Activated T-cell treated with anti-CD3 and anti-CD28 coated beads for 48 hours (primary cell): ENCODE measurements at places on chromosomes 1 and 21.
A peak's percentile ranks its signal among the peaks of the same experiment; 100 is the strongest.

DNA sequence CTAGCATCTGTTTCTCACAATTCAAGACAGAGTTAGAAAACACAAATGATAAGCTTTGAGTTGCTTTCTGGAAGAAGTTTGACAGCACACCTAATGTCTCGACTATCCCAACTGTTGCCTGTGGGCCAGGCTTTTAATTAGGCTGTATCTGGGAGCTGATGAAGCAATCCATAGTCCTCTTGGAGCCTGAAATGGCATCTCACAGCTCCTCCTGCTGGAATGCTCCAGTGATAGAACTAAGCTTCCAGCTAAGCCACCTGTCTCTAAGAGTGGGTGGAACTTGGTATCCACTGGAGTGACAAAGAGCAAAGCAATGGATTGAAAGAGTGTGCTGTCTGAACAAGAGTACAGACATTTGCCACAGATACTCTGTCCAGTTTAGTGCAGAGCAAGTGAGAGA is 605.3 kb upstream of the NR5A2 start:
- DNase-seq, result no peak

DNA sequence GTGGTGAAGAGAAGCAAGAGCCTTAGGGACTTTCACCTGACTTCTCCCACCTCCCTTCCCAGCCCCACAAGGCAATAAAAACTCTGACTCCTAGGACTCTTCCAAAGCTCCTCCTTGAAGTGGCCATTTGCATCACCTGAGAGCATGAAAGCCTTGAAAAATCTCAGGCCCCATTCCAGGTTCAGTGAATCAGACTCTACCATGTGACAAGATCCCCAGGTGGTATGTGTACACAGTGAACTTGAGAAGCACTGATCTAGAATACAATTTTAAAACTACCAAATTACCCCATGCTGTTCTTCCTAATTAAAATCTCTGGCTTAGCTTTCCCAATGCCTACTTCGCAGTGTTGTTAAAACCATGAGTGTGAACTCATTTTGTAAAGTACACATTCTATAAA is 195.1 kb upstream of the SAMSN1 start:
- no peak for DNase-seq

DNA sequence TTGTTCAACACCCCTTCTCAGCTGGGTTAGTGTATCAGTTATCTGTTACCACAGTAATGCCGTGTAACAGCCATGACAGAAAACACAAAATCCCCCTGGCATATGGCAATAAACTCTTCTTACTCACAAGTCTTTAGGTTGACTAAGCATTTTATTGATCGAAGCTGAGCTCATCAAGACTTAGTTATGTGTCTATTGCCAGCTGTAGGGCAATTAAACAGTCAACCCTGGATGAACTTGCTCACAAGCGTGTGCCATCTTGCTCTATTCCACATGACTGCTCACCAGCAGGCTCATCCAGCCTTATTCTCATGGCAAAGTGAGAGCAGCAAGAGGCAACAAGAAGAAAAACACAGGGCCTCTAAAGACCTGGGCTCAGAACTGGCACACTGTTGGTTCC is 333.8 kb upstream of the PTBP2 start:
- DNase-seq, result no peak

DNA sequence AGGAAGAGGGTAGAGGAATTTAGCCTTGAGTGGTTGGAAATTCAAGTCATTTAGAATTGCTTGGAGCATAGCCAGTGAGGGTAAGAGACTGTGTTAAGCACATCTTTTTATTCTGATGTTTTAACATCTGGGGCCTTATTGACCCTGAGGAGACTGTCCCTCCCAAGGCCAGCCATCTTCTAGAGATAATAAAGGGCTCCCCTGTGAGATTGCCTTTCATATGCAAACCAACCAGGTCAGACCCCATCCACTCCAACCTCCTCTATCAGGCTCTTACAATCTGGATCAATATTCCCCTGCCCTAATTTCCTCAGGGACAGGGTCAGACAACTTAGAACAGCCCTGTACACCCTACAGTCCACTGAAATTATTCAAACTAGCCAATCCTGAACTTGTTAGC is 93.8 kb downstream of the ATP1B1 start:
- DNase-seq, result no peak

- DNase-seq, result no peak
Observed at GRCh38 chr1:157042846-157043245, 2.7 kb downstream of the ARHGEF11 start.

DNA sequence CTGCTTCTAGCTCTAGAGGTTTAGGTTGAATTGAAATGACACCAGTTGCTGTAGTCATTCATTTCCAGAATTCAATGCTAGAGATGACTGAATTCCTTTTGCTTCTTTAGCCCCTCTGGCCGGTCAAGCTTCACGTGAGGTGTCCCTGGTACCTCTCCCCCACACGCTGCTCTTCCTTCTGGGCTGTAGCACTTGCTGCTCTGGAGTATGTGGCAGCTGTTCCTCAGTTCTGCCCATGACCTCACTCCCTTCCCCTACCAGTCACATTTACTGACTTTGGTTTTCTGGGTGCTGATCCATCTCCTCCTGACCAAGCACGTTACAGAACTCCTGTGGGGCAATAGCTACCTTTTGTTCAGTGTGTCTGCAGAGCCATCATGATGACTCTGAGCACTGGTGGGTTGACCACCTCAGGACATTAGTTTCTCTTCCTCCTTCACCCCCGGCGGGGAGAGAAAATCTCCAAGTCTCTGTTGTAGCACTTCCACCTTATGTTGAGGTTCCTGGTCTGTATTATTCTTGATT is 128.1 kb downstream of the HHAT start:
- DNase-seq, result no peak

- DNase-seq, result no peak
Observed at GRCh38 chr1:221337106-221337505, 404.8 kb downstream of the DUSP10 start.

DNA sequence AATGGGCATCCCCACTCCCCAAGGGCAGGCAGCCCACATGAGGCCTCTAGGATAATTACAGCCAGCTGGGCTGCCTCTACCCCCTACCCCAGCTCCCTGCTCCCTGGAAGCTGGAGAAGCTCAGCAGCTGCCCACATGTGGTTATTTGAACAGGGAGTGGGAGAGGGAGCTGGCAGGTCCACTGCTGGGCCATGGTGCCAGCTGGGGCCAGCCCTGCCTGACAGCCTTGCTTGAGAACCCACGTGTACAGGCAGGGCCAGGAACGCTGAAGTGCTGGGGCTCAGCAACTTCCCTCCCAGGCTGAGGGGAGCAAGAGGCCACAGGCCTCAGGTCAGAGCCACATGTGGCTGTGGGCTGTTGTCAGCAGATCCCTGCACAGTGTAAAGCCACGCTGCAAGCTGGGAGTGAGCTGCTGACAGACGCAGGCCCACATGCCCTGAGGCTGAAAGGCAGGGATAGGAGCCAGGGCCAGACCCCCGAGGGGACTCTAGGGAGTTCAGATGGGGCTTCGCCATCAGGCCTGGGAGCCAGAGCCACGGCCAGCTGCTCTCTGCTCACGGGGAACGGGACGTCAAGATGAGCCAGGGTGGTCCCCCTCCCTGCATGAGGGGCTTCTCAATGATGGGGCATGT is 129.0 kb downstream of the SYF2 start:
- no peak for DNase-seq

DNA sequence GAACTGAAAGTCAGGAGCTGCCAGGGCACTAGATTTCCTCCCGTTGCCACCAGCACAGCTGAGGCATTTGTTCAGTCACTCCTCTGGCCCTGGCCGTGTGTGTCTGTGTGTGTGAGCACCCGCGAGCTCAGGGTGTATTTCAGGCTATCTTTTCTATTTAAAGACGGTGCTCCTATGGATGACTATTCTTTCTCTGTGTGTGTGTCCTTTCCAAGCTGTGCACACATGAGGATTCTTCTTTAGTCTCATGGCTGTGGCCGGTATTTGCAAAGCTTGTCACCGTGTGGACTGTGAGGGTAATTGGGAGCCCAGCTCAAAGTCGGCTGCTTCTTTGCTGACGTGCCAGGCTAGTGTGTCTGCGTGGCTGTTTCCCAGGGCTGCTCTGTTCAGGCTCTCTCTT is 3.0 kb upstream of the KCND3 start:
- DNase-seq, result no peak

- DNase-seq, result no peak
Observed at GRCh38 chr1:61056573-61057439, 25.6 kb upstream of the NFIA start.

DNA sequence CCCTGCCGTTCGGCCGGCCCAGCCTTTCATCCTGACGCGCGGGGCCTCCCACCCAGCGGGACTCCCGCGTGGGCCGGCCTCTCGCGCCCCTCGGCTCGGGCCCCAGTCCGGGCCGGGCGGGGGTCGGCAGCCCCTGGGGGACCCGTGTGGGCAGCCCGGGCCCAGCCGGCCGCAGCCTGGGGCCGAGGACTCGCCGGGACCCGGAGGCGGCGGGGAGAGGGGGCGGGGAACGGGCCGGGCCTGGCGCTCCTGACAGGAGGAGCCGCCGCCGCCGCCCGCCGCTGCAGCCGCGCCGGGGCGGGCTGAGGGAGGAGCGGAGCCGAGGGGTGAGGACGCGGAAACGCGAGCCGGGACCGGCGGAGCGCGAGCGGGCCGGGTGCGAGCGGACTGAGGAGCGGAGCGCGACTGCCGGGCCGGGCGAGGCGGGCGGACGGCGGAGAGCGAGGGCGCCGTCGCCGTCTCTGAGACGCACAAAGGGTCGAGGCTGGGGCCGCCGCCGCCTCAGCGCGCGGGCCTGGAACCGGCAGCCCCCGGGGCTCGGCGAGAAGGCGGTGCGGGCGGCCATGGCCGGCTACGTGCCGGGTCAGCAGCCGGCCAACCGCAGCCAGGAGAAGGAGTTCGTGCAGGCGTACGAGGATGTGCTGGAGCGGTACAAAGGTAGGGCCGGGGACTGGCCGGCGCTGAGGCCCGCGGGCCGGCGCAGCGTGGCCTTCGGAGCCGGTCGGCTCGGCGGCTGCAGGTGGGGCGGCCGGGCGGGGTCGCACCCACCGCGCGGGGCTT is 79.1 kb downstream of the NDUFS5 start:
- DNase-seq, result peak; percentile 64

DNA sequence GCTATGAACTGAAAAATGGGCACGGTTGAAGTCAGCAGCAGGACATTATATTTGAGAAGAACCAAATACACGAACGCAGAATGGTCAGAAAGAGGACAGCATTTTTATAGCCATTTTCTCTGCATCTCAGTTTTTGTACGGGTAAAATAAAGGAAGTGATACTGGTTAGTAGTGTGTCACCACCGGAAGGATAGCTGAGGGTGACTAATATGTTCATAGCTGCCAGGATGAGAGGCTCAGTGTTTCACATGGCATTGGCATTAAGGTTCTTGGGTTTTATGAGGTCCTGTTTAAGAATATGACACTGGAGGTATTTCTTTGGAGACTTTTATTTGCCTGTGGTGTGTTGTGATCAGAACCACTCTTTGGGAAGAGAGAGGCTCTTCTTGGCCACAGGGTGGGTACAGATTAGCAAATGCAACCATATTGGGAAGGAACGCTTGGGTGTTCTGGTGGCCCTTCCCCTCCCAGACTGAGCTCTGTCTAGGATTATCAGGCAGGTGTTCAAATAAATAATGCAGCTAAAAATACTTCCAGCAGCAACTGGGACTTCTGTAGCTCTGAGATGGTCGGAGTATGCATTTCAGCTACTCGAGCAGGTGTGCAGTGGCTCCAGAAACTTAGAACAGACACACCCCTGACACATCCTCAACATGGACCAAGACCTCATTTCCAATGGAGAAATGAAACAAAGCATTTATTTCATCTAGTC is 158.2 kb downstream of the PBX1 start:
- no peak for DNase-seq

- no peak for DNase-seq
Observed at GRCh38 chr1:60569189-60569588, 495.6 kb upstream of the C1orf87 start.

DNA sequence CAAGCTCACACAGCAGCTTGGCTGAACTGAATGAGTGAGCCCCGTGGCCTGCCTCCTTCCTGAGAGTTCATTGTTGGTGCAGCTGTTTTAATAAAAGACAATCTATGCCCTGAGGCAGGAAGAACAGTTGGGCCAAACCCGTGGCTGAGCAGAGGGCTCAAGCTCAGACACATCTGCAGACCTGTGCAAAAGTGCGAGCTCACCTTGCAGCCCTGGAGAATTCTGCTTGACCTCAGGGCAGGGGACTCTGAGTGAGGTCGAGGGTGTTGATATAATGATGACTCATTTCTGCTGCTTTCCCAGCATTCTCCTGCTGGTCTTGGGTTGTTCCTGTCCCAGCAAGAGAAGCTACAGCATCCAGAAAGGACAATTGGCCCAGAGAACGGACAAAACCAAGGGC is 61.0 kb downstream of the ATP5PO start:
- DNase-seq, result no peak

- no peak for DNase-seq
Observed at GRCh38 chr21:39004634-39005501, 178.4 kb downstream of the PSMG1 start.

DNA sequence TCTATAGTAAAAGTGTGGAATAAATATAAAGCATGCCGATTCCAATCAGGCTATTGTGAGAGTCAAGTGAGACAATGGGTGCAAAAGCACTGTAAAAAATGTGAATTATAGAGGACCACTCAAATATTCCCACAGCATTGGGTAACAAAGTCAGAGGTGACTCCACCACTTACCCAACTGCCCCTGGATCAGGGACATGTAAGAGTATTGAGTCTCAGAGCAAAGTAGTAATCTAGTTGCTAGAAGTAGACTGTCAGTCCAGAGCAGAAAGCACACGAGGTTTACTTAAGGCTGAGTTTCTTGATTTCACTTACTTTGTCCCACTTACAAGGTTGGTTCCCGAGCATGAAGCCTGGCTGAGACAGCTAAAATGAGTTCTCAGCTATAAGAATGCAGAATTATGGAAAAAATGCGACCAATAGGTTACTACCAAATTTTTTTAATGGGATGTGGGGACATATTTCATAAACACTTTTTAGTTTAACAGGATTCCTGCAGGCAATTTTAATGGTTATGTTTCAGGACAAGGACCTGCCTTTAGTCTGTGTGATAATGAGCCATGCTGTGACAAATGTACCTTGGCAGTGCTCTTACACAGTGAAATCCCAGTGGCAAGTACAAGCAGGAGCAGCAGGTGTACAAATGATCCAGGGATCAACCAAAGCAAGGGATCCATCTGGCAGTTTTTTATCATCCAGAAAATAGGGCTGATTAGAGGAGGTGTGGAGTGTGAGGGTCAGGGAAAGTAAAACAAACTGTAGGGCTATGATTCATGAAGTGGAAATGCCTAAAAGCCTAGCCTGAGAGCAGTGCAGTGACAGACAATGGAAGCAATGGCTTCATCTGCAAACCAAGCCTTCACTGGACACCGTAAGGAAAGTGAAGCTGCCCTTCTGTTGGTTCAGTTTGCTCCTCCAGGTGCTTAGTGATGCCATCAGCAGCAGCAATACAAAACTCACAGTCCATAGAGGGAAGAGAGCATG is 156.2 kb upstream of the SPAG17 start:
- no peak for DNase-seq

- no peak for DNase-seq
Observed at GRCh38 chr1:45329445-45329844, 2.8 kb downstream of the HPDL start.

DNA sequence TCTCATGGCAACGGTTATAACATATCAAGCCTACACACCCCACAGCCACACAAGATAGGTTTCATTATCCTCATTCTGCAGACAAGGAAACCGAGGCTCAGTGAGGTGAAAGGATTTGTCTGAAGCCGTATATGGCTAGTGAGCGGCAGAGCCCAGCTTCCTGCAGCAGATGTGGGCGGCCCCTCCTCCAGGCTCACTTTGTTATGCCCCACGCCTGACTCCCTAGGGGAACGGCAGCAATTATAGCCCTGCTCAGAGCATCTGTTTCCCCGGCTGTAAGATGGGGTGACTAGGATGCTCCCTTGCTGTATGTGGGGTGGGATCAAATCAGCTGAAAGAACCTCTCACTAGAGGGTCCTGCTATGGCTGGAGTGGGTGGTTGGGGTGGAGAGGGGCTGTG is 22.1 kb downstream of the GRHL3 start:
- no peak for DNase-seq
